Transverse colon (tissue), 4 donors: ENCODE measurements at places on chromosomes 2 and 18.

DNA sequence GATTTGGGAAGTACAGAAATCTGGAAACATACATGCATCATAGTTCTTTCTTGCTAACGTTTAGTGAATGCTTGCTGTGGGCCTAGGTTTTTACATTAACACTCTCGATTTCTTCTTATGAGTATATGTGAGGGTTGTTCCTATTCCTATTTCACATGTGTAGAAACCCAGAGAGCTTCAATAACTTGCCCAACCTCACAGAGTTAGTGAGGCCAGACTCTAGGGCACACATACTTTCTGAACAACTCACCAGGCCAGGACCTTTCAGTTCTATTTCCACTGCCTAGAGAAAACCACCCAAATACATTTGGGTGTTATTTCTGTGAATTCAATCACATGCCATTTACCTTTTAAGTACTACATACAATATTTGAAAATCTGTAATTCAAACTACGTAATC lies 8.2 kb upstream of the KCTD1 start:
- DNase-seq = no peak

GRCh38 chr2:120952318-120952717 lies 216.7 kb downstream of the GLI2 start:
- no peak for DNase-seq

- no peak for DNase-seq
These were observed 98.3 kb downstream of the GATA6 start for GRCh38 chr18:22267697-22268096.

- no peak for DNase-seq
These were observed 830.4 kb downstream of the GALR1 start for GRCh38 chr18:78080081-78080480.

DNA sequence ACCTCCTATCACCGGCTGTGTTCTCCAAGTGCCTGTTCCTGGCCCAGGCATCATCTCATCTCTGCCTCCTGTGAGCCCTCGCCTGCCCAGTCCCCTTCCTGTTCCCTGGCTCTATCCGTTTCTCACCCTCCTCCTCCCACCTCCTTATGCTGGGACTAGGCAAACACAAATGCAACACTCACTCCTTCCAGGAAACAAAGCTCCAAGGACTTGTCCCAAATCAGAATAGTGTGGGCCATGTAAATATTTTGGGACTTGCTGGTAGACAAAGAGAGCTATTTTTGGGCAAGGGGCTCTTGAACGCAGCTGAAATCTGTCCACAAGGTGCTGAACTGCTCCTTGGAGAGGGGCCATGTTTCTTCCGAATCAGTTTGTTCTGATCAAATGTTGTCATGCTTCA lies 25.3 kb downstream of the MBP start:
- no peak for DNase-seq

GRCh38 chr2:39787950-39788349 lies 8.9 kb upstream of the THUMPD2 start:
- DNase-seq = no peak

- no peak for DNase-seq
These were observed 20.2 kb upstream of the EMILIN2 start for GRCh38 chr18:2826581-2826980.

GRCh38 chr2:236088368-236089057 lies 79.7 kb downstream of the GBX2 start:
- no peak for DNase-seq

- DNase-seq = peak; percentile 42
These were observed 55.3 kb downstream of the HS1BP3 start for GRCh38 chr2:20595439-20596192.

- no peak for DNase-seq
These were observed 44.0 kb upstream of the MAP4K4 start for GRCh38 chr2:101653469-101653868.

- no peak for DNase-seq
These were observed 18.7 kb upstream of the NEMP2 start for GRCh38 chr2:190553254-190553653.

DNA sequence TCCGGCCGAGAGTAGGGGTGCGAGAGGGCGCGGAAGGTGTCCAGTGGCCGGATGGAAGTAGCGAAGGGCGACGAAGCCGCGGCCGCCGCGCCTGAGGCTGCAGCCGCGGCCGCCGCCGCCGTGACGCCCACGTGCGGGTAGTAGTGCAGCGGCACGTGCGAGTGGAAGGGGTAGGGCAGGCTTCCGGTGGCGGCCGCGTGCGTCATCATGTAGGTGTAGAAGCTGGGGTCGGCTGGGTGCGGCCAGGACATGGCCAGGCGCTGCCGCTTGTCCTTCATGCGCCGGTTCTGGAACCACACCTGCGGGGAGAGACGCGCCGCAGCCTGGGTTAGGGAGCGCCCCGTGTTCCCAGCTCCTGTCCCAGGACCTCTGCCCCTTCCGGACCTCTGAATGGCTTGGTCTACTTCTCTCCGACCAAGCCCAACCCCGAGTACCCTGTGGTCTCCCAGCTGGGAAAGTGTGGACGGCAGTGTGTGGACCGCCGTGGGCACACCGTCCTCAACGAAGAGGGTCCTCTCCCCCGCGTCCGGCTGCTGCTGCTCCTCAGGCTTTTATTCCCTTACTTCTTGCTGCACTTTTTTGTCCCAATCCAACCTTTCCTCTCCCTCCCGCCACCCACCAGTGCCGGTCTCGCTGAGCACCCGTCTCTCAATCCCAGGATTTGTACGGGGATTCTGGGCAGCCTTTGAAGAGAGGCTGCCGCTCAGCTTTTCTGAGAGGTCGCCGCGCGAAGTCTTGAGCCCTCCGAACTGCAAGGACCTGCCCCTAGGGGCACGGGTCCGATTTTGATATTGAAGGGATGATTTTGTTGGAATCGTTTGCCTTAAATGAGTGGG lies 3.0 kb downstream of the EVX2 start:
- DNase-seq = peak; percentile 49

GRCh38 chr2:169462896-169463695 lies 16.2 kb upstream of the BBS5 start:
- no peak for DNase-seq

GRCh38 chr2:11589316-11589940 lies 55.6 kb downstream of the GREB1 start:
- no peak for DNase-seq

DNA sequence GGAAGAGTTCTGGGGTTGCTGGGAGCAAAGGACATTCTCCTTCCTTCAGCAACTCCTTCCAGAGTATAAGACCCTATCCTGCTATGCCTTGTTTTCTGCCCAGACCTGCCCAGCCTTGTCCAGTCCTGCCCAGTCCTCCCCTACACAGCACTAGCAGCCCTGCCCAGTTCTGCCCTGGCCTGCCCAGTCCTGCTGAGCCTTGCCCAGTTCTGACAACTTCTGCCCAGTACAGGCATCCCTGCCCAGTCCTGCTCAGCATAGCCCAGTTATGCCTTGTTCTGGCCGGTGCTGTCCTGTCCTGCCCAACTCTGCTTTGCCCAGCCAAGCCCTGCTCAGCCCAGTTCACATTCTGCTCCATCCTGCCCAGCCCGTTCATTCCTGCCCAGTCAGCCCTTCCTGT lies 44.9 kb upstream of the ALK start:
- no peak for DNase-seq

DNA sequence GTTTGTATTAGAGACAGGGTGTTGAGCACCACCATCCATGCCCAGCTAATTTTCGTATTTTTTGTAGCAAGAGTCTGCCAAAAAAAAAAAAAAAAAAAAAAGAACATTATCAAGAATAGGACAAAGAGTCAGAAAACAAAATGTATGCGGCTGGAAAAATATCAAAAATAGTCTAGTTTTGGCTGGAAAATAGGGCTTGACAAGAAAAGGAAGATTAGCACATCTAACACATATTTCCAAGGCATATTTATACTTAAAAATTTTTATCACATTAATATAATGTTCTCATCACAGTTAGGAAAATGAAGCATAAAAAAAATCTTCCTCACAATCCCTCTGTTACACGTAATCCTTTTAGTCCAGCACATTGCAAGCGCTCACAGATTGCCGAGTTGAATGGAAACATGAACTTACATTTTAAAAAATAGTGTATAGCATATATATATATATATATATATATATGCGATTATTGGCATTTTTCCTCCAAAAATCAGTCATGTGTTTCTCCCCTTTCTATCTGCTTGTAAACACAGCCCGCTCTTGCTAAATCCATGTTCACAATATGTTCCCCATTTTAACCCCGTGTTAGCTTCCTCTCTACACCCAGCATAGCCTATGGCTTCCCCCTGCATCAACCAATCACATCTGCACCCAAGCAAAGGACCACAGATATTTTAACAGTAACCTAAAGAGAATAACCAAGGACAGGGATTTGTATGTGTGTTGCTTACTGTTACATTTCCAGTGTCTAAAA lies 183.0 kb downstream of the AFF3 start:
- no peak for DNase-seq

GRCh38 chr18:25075331-25075730 lies 276.6 kb downstream of the ZNF521 start:
- no peak for DNase-seq

DNA sequence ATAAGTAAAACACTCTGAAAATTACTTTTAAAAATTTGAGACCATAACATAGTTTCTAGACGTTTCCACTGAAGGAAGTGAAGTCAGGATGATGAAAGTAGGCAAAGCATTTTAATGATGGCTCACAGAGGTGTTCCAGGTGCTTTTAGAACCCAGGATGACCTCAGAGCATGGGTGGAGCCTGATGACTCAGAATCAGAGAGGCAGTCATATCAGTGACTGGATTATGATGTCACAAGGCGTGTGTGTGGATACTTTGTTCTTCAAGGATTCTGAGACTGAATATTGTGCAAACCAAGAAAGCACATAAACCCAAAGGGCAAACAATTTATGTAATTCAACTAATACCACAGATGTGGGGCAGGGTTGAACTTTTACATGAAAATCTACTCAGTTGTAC lies 208.0 kb upstream of the FBXO11 start:
- DNase-seq = peak; percentile 61

DNA sequence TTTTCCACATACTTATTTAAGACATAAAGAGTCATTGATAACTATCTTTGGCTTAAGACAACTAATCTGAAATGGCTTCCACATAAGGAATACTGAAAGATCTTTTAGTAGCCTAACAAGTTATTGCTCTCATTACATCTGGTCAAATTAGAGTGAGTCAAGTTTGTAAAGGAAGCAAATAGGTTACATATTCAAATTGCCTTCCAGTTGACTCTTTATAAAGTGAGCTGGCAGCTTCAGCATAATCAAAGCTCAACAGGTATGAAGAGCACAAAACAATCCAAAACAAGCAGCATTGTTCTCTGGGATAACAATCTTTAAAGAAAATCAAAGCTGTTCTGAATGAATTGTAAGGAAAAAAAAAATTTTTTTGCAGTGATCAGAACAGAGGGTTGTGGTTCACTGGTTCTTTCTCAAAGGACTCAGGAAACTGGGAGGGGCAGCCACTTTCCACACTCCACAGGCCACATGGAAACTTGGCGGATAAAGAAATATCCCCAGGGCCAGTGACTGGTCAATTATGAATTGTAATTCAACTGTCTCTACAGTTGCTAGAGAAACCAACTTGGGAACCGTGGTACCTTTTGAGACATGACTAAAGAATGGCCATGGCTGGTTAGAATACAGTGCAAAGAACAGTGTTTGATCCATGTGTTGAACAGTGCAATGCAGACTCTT lies 369.3 kb upstream of the KCNH7 start:
- no peak for DNase-seq

- DNase-seq = no peak
These were observed 193.3 kb upstream of the SPHKAP start for GRCh38 chr2:228374741-228375140.

DNA sequence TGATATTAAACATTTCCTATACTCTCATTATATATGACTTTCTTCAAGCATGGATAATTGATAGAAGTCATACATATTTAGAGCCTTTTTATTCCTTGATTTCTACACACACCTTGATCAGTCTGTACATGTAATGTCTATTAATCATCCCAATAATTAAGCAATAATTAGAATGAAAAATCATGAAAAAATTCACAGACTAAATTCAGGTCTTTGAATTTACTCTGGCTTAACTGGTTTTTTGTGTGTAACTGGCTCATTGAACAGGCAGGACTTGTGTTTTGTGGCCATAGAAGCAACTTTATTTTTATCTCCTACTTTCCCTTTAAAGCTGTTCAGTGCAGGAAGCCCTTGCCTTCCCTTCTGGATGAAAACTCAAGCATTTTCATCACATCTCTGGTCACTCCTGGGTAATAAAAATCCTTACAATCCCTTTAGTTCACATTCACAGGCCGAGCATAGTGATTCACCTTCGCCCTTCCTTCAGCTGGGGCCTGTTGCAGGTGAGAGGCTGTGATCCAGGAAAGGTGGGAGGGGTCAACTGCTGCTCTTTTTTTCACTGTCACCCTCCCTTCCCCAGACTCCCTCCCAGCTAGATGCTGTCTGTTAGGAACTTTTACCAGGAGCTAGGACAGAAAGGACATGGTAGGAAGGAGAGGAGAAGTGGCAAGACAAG lies 58.0 kb upstream of the ITSN2 start:
- DNase-seq = no peak

GRCh38 chr18:48838921-48839818 lies 111.6 kb downstream of the SMAD7 start:
- no peak for DNase-seq

- no peak for DNase-seq
These were observed 10.4 kb downstream of the ERFE start for GRCh38 chr2:238169048-238169707.

DNA sequence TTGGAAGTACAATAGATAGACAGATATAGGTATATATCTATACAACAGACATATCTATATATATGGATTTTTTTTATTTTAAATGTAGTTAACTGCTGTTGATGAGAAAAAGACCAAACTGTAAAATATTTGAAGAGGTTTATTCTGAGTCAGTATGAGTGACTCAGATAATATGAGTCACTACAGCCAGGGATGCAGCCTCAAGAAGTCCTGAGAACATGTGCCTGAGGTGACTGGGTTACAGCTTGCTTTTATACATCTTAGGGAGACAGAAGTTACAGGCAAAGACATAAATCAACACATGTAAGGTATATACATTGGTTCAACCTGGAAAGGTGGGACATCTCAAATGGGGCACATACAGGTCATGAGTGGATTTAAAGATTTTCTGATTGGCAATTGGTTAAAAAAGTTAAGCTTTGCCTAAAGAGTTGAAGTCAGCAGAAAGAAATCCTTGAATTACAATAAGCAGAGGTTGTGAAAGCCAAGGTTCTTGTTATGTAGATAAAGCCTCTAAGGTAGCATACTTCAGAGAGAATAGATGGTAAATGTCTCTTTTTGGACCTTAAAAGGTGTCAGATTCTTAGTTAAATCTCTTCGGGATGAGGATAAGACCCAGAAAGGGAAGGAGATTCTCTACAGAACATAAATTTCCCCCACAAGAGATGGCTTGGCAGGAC lies 149.9 kb downstream of the RBM43 start:
- no peak for DNase-seq

GRCh38 chr2:16630463-16630862 lies 35.2 kb downstream of the CYRIA start:
- DNase-seq = no peak

DNA sequence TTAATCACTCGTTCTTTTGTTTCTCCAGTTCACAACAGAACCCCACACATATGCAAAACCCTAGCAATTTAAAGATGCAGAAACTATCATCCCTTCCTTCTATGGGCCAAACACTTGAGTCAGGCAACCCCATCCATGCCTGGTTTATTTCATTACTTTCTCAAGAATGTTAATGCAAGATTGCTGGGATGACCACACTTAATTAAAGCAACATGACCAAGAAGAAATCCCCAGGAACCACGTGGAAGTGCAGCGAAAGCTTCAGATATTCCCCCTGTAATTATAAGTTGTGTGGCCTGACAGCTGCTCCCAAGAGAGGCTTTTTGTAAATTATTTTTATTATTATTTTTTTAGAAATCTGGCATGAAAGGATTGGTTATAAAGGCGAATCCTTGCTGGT lies 246.2 kb upstream of the ID2 start:
- DNase-seq = no peak
